Activated naive CD4-positive, alpha-beta T cell (primary cell): ENCODE measurements at places on chromosomes 12 and 14.

- DNase-seq, result no peak
Measured at GRCh38 chr12:111777345-111778045, 10.8 kb downstream of the ALDH2 start.

GRCh38 chr12:42213954-42214426 is 24.1 kb downstream of the YAF2 start:
- no peak for DNase-seq

DNA sequence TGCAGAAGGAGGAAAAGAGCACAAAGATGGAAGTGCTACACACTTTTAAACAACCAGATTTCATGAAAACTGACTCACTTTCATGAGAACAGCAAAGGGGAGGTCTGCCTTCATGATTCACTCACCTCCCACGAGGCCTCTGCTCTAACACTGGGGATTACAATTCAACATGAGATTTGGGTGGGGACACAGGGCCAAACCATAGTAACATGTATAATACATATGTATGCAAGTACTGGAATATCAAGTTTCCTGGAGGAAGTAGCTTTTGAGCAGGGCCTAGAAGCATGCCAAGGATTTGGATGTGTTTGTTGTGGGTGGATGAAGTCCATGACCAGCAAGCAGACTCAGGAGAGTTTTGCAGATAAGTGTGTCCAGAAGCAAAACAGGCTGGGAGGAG is 409.0 kb downstream of the RGS6 start:
- no peak for DNase-seq

DNA sequence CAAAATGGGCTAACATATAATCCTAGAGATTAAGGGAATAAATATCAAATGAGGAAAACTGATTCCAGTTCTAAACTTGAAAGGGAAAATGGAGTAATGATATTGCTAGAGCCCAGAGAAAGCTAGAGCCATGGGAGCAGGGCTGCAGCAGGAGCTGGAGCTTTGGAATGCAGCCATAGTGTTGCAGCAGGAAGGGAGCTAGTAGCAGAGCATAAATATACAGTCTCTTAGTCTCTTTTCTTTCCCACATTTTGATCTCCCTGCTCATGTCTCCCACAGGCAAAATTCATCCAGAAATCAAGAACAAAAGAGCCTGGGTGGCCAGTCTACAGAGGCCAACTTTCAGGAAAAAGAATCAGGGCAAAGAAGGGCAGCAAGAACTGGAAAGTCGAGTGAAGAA is 253.7 kb downstream of the ATXN7L3B start:
- DNase-seq, result no peak

GRCh38 chr12:52097045-52097666 is 17.7 kb downstream of the SMIM41 start:
- no peak for DNase-seq

DNA sequence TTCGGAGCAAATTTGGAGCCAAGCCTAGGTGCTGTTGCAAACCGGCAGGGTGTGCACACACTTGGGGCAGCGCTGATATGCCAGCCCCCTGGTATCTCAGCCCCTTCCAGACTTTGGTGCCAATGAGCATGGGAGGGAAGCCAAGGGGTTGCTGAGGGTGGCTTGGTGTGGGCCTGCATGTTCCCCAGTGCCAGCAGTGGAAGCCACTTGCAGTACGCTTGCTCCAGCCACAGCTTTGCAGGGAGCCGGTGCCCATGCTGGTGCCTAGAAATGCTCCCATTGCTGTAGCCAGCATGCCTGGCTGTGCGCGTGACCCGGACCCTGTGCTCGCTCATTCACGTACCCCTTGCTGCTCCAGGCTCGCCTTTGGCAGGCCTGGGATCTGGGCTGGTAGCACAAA is 67.1 kb upstream of the DNM1L start:
- no peak for DNase-seq

- DNase-seq, result peak; percentile 51
Measured at GRCh38 chr12:6827982-6828780, at the start of gene P3H3. Gene P3H3, plus strand, starts transcription at chr12:6828407. Its CDS starts 34 bp downstream, at chr12:6828441.

DNA sequence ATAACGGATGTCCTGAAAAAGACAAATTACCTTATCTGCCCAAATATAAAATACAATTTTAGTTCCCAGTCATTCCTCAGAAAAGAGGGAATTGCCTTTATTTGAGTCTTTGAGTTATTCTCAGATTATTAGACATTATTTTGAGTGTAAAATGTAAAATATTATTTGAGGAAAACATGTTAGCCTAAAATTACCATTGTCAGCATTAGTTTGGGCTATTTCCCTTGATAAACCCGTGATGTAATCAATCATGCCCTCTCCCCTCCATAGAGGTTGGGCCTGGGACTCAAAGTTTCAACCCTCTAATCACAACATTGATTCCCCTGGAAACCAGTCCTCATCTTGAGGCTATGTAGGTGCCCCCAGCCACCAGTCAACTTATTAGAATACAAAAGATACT is 213.4 kb downstream of the NUBPL start:
- no peak for DNase-seq

DNA sequence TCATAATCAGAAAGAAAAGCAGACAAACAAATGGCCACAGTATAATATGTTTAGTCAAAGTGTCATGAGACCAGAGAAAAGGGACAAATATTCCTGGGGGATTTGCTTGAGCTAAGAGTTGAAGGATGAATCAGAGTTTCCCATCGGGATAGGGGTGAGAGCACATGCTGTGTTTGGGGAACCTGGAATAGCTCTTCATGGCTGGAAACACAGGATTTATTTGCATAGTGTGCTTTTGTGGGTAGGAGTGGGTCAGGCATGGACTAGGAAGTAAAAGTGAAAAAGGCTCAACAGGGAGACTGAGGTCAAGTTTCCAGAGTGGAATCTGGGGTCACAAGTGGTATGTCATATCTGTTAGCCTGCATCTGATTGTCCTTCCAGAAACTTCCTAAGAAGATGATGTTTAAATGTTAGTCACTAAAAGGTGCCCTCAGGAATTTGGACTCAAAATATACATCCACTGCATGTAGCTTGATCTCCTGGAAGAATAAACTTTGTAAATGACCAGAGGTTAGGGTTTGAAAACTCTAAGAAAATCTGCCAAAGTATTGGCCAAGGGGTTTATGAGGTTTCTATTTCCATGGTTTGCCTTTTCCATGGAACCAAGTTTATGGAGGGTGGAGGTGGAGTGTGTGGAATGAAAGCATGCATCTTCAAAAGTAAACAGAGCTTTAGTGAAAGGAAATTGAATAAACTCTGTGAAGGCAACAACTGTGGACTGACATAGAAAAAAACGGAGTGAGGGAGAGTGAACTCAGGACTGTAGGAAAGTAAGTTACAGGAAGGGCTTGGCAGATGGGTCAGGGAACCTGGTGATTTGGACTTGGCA is 344.6 kb downstream of the C12orf75 start:
- no peak for DNase-seq

DNA sequence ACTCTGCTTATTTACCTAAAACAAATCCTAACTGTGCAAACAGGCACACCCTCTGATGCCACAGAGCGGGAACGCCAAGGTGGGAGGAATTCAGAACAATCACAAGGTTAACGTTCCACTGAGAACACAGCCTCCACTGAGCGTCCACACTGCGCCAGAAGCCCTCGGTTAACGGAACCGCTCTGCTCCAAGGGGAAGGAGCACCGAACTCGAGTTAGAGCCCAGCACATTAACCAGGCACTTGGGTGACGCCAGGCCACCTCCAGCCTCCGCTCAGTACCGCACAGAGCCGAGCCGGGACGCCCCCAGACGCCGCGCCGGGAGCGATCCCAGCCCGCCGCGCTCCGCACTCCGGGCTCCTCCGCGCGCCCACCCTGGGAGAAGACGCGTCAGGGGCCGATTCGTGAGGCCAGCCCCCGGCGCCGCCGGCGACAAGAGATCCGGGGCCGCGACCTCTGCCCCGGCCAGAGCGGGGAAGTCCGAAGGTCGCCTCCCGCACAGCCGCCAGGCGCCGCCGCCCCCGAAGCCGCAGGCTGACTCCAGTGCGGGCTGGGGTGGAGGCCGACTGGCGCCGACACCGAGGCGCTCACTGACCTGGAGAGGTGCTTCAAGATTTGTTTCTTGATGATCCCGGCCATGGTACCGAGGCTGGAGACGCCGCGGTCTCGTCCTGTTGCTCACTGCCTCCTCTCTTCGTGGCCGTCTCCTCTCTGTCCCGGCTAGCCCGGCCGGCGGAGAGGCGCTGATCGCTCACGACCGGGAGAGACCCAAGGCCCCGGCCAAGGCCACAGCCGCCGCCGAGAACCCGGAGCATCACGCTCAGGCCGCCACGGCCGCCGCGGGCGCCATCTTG is 450 bp downstream of the BLTP3B start:
- DNase-seq, result peak; percentile 42

- DNase-seq, result no peak
Measured at GRCh38 chr12:59570145-59570544, 25.7 kb upstream of the SLC16A7 start.

DNA sequence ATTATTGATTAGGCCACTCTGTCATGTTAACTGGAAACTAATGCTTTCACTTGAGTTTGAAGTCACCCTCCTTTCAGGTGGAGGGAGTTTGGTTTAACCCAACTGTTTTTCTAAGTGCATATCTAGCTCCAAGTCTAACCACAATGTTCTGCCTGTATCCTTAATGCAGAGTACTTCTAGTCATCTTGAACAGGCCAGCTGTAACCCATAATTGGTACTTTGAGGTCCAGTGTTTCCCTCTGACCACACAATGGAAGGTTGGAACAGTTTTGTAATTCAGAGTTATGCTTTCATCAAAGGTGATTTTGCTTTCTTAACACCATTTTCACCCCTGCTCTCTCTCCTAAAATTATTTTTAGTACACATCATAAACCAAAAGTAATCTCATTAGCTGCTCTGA is 237.2 kb upstream of the DCN start:
- DNase-seq, result no peak

DNA sequence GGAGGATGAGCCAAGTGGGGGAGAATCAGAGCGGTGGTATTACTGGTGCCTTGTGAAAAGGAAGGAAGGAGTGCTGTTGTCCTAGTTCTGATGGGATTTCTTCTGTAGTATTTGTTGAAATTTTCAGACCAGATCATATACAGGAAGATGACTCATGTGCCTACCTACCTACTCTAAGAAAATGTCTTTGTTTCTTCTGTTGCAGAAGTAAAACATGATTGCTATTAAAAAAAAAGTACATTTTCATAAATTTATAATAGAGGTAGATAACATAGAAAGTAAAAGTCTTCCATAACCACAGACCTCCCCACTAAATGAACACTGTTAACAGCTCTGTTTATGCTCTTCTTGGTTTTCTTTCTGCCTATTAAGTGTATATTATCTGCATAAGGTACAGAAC is 26.9 kb downstream of the SAMD4A start:
- DNase-seq, result no peak

- DNase-seq, result no peak
Measured at GRCh38 chr12:106300761-106301160, 1.8 kb upstream of the TCP11L2 start.

DNA sequence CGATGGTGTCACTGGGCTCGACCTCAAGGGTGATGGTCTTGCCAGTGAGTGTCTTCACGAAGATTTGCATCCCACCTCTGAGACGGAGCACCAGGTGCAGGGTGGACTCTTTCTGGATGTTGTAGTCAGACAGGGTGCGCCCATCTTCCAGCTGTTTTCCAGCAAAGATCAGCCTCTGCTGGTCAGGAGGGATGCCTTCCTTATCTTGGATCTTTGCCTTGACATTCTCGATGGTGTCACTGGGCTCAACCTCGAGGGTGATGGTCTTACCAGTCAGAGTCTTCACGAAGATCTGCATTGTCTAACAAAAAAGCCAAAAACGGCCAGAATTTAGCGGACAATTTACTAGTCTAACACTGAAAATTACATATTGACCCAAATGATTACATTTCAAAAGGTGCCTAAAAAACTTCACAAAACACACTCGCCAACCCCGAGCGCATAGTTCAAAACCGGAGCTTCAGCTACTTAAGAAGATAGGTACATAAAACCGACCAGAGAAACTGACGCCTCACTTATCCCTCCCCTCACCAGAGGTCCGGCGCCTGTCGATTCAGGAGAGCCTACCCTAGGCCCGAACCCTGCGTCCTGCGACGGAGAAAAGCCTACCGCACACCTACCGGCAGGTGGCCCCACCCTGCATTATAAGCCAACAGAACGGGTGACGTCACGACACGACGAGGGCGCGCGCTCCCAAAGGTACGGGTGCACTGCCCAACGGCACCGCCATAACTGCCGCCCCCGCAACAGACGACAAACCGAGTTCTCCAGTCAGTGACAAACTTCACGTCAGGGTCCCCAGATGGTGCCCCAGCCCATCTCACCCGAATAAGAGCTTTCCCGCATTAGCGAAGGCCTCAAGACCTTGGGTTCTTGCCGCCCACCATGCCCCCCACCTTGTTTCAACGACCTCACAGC is 717 bp downstream of the UBC start:
- no peak for DNase-seq

- no peak for DNase-seq
Measured at GRCh38 chr14:94473666-94474410, 2.2 kb downstream of the SERPINA9 start.
